Activated T-cell treated with anti-CD3 and anti-CD28 coated beads, Interleukin-2, amount 50 U/mL, for 24 hours (primary cell): ENCODE measurements at places on chromosomes 3 and 15.

DNA sequence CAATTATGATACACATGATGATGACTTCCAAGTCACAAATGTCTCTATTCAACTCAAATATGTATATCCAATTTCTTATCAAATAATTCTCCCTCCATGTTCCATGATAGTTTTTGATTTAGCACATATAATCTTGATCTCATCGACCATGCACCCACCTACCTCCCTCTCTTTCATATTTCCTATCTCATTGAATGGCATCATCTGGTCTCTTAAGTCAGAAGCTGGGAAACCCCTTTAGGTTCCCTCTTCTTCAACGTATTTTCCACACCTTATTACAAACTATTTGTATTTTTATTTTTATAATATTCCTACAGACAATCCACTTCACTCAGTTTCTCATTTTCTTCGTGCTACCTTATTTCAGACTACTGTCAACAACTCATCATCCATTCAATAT is 56.9 kb upstream of the DPH6 start:
- no peak overlapping the region for H3K4me3 ChIP-seq
- no peaks in the 10 kb centered on the region for H3K4me1 ChIP-seq
- no peak overlapping the region for H3K27ac ChIP-seq
- no peaks in the 10 kb centered on the region for H3K36me3 ChIP-seq
- DNase-seq, result no peak

DNA sequence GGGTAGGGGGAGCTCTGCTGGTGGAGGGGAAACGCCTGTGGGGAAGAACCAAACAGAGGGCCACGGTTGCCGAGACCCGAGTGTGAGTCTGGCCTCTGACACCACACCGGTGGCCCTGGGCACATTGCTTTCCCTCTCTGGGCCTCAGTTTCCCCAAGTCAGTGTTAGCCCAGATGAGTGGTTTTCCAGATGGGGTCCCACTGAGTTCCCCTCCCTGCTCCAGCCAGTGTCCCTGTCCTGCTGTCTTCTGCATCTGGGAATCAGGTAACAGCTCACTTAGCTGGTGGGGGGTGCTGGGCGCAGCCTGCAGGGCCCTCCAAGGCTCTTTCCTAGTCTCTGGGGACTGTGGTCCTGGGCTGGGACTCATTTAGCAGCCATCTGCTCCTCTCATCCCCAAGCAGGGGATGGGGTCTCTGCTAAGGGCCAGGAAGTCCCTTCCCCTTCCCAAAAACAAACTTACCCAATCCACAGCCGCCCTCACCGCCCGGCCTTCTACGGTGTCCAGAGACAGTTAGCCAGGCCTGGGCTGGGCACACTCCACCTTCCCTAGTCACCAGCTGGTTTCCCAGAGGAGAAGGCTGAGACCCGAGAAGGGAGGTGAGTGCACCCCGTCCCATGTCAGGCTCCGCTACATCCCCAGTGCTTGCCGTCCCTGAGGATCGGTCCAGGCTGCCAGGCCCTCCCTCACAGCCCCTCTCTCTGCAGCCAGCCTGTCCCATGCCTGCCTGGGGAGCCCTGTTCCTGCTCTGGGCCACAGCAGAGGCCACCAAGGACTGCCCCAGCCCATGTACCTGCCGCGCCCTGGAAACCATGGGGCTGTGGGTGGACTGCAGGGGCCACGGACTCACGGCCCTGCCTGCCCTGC is 676 bp downstream of the GP9 start:
- peaks cover 8% of the 10 kb centered on the region for H3K4me1 ChIP-seq
- no peaks in the 10 kb centered on the region for H3K27me3 ChIP-seq
- DNase-seq, result no peak
- H3K36me3 ChIP-seq, result no peaks in the 10 kb centered on the region
- no peak overlapping the region for H3K4me3 ChIP-seq
- no peak overlapping the region for H3K27ac ChIP-seq

GRCh38 chr3:123281406-123281805 is 79.7 kb downstream of the SEC22A start:
- no peak overlapping the region for H3K27ac ChIP-seq
- H3K4me3 ChIP-seq, result no peak overlapping the region

GRCh38 chr3:147427746-147428145 is 18.6 kb downstream of the ZIC1 start:
- no peak overlapping the region for H3K4me3 ChIP-seq
- no peak overlapping the region for H3K27ac ChIP-seq
- H3K4me1 ChIP-seq, result no peaks in the 10 kb centered on the region

DNA sequence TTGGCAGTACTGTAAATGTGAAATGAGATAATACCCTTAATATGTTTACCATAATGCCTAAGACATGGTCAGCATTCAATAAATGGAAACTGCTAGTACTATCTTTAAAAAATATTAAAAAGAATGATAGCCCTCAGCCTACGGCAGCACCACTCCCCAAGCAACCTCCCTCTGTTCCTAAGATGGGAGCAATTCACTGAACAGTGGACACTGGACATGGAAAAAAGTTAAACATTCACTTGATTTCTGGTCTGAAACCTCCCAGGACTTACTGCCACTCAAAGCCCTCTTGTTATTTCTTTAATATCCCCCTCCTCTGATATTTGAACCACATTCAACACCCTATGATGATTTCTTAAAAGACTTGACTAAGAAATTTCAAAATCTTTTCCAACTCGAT is 27.0 kb downstream of the NEK4 start:
- H3K27ac ChIP-seq, result no peak overlapping the region
- no peaks in the 10 kb centered on the region for H3K4me1 ChIP-seq
- H3K36me3 ChIP-seq, result peaks cover 82% of the 10 kb centered on the region
- H3K4me3 ChIP-seq, result no peak overlapping the region

- H3K27ac ChIP-seq, result no peak overlapping the region
- H3K27me3 ChIP-seq, result peaks cover 3% of the 10 kb centered on the region
- H3K4me3 ChIP-seq, result no peak overlapping the region
- DNase-seq, result no peak
- no peaks in the 10 kb centered on the region for H3K36me3 ChIP-seq
Observed at GRCh38 chr3:178350763-178351162, 185.5 kb upstream of the KCNMB2 start.

DNA sequence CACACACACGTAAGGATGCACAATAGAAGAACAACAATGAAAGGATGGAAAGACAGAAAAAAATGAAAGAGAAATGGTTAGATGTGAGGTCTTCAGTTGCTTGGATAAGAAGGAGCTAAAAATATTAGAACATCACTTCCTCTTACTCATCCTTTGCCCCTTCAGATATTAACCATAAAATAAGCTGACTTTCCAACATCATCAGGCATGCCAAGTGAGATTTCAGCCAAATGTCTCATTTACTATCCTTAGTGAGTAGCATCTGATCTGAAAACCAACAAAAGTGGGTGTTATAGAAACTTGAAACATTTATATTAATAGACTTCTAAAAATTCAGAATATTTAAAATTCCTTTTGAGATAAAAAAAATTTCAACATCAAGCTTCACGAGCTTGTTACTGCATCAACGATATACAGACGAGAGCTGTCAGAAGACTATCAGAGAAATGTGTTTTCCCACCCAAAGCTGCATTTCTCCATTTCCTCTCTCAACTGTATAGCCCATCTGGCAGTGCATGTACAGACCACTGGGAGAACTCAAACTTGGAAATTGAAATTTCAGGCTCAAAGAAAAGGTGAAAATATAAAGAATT is 25.4 kb upstream of the LSAMP start:
- no peaks in the 10 kb centered on the region for H3K4me1 ChIP-seq
- no peaks in the 10 kb centered on the region for H3K36me3 ChIP-seq
- no peak overlapping the region for H3K27ac ChIP-seq
- no peaks in the 10 kb centered on the region for H3K27me3 ChIP-seq
- no peak overlapping the region for H3K4me3 ChIP-seq

DNA sequence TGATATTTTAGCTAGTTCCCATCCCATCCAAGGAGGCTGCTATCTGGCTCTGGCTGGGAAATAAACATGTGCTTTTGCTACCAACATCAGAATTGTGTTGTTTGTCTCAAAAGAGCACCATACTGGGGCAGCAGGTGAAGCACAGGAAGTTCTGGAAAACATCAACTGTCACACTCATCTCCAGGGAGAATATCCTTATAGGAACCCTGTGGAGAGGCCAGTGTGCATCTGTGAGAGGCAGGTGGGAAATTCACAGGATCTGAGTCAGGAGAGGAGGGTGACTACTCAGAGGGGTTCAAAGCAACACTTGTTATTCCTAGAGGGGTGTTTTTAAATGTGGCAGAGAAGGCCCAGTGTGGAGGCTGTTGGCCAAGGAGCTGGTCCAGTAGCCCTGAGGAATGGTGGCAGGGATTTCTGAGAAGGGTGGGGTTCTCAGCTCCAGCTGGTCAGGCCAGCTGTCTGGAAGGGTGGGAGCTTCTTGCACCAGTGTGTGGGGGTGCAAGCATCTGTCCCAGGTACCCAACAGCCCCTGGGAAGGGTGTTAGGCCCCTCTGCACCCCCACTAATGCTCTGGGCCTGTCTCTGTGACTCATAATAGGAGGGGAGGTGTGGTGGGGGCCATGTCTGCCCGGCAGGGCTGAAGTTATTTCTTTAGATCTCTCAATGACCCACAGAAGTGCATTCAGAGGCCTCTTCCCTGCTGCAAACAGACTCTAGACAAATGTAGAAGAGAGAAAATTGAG is 28.7 kb downstream of the RPSA start:
- no peak for DNase-seq
- no peak overlapping the region for H3K4me3 ChIP-seq
- no peaks in the 10 kb centered on the region for H3K4me1 ChIP-seq
- H3K27ac ChIP-seq, result no peak overlapping the region
- H3K27me3 ChIP-seq, result no peaks in the 10 kb centered on the region

GRCh38 chr15:71455107-71455506 is 339.8 kb downstream of the THSD4 start:
- no peak overlapping the region for H3K27ac ChIP-seq
- no peaks in the 10 kb centered on the region for H3K4me1 ChIP-seq
- H3K4me3 ChIP-seq, result no peak overlapping the region
- H3K36me3 ChIP-seq, result no peaks in the 10 kb centered on the region
- H3K27me3 ChIP-seq, result peaks cover 15% of the 10 kb centered on the region

- H3K27me3 ChIP-seq, result peaks cover 2% of the 10 kb centered on the region
- DNase-seq, result no peak
- no peaks in the 10 kb centered on the region for H3K36me3 ChIP-seq
Observed at GRCh38 chr3:46489875-46490274, 7.9 kb upstream of the RTP3 start.

DNA sequence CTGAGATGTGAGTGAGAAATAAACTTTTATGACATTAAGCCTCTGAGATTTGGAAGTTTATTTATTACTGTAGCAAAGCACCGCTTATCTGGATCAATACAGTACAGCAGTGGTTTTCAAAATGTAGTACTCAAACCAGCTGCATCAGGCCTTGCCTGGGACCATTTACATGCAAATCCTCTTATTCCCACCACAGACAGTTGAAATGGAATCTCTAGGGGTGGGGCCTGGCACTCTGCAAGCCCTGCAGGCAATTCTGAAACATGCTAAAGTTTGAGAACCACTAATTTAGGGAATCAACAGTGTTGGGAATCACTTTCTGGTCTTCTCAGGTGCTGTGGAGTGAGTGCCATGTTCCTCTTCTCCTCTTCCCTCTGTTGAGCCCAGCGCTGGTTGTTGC is 77.8 kb upstream of the TAMM41 start:
- H3K4me3 ChIP-seq, result no peak overlapping the region
- H3K27ac ChIP-seq, result no peak overlapping the region
- no peaks in the 10 kb centered on the region for H3K4me1 ChIP-seq
- peaks cover 7% of the 10 kb centered on the region for H3K27me3 ChIP-seq

DNA sequence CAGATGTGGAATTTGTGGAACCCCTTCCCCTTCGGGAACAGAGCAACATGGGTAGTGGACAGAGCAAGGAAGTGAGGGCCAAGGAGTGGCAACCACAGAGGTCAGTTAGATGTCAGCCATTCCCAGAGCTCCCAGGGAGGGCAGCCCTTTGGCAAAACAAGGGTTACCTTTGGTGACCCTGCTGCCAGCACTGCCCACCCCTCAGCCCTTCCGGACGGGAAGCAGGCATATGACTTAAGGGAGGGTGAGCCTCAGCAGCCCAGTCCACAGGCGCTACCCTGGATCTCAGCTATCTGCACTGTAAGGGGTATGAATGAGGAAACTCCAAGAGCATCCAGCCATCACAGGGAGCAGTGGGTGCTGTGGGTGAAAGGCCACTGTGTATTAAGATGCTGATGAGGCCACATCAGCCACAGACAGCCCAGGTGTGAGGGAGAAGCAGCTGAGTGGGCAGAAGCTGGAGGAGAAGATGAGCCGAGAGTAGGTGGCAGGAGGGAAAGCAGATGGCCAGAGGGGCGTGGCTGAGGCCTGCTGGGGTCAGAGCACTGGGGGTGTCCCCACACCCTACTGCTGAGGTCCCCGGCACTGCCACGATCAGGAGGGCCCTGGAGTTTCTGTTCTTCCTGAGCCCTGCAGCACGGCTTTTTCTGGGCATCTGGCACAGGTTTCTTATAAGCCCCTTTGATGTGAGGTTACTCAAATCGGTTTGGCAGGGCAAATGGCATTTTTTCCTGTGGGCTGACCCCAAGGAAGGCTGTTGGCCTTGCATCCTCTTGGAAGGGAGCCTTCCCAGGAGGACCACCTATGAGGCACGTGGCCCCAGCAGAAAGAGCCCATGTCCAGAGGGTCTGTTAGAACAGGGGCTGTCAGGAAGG is 6.2 kb downstream of the PLA2G4D start:
- H3K4me1 ChIP-seq, result peaks cover 16% of the 10 kb centered on the region
- no peak overlapping the region for H3K4me3 ChIP-seq
- no peak overlapping the region for H3K27ac ChIP-seq
- no peaks in the 10 kb centered on the region for H3K36me3 ChIP-seq
- H3K27me3 ChIP-seq, result peaks cover 18% of the 10 kb centered on the region
- DNase-seq, result no peak

- H3K27me3 ChIP-seq, result no peaks in the 10 kb centered on the region
- H3K4me3 ChIP-seq, result no peak overlapping the region
- H3K36me3 ChIP-seq, result no peaks in the 10 kb centered on the region
Observed at GRCh38 chr3:115245438-115245837, 98.3 kb upstream of the ZBTB20 start.

DNA sequence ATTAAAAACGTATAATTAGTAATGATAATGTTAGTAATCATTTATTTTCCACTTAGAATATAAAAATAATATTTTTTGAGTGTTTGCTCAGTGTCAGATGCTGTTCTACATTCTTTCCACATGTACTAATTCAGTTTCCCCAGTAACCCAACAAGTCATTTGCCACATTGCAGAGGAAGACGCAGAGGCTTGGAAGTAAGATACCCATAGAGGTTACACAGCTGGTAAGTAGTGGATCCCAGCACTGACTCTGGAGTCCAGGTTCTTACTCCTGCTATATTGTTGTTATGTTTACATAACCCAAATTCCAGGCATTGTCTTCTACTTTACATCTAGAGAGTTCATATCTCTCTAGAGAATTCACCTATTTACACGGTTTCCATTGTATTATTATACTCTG is 48.2 kb upstream of the MYO5C start:
- H3K27ac ChIP-seq, result no peak overlapping the region
- H3K4me3 ChIP-seq, result no peak overlapping the region
- peaks cover 6% of the 10 kb centered on the region for H3K4me1 ChIP-seq
- H3K36me3 ChIP-seq, result peaks cover 27% of the 10 kb centered on the region
- DNase-seq, result no peak

GRCh38 chr15:57537488-57538264 is 54.0 kb upstream of the MYZAP start:
- H3K4me3 ChIP-seq, result no peak overlapping the region
- H3K27me3 ChIP-seq, result peaks cover 20% of the 10 kb centered on the region
- H3K4me1 ChIP-seq, result peaks cover 7% of the 10 kb centered on the region
